ENCODE measurements at places on chromosomes 7 and 10.
A peak's percentile ranks its signal among the peaks of the same experiment; 100 is the strongest.

DNA sequence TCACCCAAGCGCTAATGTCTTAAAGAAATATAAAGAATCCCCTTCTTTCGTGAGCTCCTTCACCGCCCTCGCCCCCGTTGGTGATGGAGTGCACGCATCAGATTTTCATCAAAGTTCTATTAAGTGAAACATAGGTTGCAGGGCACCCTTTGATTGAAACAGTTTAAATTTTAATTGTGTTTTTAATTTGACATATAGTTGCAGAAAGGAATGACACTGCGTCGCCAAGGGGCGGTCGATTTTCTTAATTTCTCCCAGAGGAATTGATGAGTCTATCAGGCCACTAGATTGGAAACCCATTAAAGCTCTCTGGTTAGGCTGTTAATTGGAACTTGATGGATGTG is 4.1 kb upstream of the HMX2 start:
- no peak for DNase-seq

DNA sequence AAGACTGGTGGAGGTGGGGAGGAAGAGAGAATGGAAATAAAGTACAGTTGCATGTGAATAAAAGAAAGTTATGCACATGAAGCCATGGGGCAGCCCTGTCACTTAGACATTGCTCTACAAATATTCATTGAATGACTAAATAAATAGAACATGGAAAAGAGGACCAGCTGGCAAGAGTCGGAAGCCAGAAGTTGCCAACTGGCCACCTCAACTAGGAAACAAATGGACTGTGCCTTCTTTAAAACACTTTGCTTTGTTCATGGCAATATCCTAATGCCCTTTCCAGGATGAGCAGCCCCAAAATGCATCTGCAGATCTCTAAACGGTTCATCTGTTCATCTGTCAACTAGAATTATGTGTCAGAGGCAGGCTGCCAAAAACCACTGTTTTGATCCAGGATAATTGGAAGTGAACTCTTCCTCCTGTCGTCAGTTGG is 157.3 kb downstream of the NOC3L start:
- DNase-seq, result no peak

DNA sequence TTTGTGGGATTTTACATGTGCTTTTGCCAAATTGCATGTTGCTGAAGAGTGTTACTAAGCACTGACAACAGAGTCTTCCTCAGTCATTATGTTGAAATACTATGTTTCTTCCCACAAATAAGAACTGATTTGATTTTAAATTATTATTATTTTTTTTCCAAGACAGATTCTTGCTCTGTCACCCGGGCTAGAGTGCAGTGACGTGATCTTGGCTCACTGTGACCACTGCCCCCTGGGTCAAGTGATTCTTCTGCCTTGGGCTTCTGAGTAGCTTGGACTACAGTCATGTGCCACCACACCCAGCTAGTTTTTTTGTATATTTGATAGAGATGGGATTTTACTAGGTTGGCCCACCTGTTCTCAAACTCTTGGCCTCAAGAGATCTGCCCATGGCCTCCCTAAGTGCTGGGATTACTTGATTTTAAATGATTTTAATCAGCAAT is 42.3 kb downstream of the MINPP1 start:
- no peak for DNase-seq

- DNase-seq, result peak; percentile 40
These were observed 747 bp downstream of the GDI2 start for GRCh38 chr10:5812283-5813090.

- DNase-seq, result no peak
These were observed 264.7 kb upstream of the PPP2R2D start for GRCh38 chr10:131636116-131636515.

- DNase-seq, result no peak
These were observed 483.5 kb upstream of the POT1 start for GRCh38 chr7:125412890-125413665.

GRCh38 chr7:92161271-92161670 is 17.7 kb downstream of the LRRD1 start:
- DNase-seq, result no peak

DNA sequence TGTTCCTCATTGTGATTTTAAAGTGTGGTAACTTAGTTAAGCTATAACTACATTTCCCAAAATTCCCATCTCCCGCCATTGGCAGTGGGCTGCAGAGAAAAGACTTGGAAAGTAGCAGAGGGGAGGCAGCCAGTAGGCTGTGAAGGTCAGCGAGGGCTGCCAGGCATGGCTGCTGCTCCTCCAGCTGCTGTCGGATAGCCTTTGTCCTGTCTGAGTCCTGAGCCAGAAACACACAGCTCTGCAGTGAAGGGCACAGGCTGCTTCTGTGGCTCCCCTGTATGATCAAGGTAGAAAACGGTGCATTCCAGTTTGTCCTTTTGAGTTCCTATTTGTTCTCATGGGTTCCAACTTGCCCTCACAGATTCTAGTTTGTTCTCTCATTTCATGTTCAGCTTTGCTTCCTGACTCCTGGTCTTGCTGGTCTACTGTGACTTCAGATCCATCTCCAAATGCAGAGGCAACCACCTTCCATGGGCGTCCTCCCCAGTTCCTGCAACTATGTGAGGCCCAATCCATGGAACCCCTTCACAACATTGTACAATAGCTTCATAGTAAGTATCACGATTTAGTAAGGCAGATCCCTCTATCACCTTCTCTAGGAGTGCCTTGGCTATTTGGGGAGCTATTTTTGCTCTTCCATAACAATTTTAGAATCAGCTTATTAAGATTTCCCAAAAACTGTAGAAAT is 31.7 kb downstream of the SYPL1 start:
- no peak for DNase-seq

DNA sequence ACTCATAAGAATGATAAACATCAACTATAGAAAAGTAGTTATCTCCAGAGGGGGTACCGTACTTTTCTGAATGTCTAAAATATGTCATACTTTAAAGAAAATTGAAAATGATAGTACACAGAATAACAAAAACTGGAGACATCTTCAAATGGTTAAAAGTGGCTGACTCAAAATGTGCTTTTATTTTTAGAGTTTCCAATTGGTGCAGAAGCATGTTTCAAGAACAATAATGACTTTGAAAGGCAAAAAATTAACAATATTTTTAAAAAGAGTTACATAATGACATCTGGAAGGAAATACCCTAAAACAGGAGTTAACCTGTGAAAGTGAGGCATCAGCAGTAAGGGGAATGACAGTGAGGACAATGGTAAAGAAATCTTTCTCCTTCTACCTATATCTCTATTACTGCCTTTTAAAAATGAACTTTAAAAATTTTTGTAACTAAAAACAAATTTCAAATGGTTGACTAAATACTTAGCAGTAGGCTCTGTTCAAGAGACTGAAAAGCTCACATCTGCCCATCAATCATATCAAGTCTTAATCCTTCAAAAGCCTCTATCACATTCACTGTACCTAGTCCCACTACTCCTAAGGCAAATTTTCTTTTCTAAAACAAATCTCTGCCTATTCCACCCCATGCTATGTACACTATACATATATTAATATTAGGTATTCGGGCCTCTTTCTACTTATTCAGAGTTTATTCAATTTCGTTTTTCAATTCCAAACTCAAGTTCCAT is 3.0 kb downstream of the ASZ1 start:
- DNase-seq, result no peak

GRCh38 chr10:114286921-114287320 is 47.9 kb downstream of the VWA2 start:
- DNase-seq, result no peak

DNA sequence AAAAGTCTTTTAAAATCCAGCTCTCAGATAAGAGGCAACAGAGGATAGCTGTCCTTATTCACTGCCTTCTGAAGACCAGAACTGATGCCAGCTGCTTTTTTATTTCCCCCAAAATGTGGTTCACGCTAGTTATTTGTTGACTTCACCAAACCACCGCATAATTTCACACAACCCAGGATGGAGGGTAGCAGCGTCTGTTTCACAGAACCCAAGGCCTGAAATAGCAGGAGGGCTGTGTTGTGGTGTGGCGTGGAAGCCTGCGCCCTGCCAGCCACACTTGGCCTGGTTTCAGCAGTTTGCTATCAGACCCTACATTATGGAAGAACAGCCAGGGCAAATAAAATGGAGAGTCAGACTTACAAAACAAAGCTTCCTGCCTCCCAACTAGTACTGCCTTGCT is 155.4 kb downstream of the DYNC1I1 start:
- DNase-seq, result no peak

DNA sequence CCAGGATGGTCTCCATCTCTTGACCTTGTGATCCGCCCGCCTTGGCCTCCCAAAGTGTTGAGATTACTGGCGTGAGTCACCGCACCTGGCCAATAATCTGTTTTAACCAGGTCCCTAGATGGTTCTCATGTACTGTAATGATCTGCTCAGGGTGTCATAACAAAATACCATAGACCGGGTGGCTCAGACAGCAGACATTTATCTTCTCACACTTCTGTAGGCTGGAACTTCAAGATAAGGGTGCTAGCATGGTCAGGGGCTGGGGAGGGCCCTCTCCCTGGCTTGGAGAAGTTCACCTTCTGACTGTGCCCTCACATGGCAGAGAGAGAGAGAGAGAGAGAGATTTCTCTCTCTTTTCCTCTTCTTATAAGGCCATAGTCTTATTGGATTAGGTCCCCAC is 279.4 kb upstream of the LYZL1 start:
- DNase-seq, result no peak

DNA sequence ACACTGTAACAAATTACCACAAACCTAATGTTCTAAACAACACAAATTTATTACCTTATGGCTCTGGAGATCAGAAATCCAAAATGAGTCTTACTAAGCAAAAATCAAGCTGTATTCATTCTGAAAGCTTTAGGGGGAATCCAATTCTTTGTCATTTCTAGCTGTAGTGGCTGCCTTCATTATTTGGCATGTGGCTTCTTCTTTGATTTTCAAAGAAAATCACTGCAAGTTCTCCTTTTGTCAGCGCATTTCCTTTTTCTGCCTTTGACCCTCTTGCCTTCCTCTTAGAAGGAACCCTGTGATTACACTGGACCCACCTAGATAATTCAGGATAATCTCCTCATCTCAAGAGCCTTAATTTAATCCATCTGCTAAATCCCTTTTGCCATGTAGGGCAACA is 36.9 kb downstream of the ZPBP start:
- DNase-seq, result no peak

DNA sequence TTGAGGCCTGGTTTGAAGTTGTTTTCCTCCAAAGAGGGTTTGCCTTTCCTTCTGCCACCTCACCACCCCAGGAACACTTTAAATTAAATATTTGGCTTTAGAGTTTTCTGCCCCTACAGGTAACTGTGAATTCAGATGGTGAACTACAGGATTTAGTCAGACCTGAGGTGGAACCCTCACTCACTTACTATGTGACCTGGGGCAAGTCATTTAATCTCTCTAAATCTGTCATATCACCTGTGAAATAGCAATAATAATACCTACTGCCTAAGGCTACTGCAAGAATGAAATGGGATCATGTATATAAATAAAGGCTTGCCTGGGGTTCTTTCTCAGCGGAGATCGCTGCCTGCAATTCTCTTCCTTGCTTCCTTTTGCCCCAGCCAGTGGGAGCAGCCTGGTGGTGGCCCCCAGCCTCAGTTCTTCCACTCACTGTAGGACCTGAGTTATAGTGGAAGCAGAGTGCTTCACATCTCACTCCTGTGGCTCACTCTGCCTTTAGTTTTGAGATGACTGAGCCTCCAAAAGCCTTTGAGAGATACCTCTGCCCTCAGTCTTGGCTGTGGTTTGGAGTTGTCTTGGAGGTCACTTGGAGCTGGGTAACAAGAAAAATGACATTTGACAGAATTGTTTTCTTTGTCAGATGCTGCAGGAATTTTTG is 6.1 kb upstream of the ANKRD2 start:
- no peak for DNase-seq

DNA sequence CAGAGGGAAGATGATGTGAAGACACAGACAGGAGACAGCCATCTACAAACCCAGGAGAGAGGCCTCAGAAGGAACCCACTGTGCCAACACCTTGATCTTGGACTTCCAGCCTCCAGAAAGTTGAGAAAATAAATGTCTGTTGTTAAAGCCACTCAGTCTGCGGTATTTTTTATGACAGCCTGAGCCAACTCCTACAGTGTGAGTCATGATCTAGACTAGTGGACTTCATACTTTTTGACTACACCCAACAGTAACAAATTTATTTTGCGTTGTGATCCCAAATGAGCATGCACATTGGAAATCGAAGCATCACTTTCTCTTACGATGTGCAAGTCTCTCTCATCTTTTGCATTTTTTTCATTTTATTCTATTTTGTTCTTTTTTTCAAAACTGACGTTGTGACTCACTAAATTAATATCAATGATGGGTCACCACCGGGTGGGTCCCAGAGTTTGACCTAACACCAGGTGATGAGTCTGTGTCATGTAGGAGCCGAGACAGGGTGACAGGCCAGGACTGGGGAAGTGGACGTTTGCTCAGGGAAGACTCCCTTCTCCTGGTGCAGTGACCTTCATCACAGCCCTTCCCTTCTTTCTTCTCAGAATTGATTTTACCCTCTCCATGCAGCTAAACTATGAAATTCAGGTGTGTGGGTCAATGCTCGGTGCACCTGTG is 28.9 kb downstream of the PHYH start:
- DNase-seq, result no peak

DNA sequence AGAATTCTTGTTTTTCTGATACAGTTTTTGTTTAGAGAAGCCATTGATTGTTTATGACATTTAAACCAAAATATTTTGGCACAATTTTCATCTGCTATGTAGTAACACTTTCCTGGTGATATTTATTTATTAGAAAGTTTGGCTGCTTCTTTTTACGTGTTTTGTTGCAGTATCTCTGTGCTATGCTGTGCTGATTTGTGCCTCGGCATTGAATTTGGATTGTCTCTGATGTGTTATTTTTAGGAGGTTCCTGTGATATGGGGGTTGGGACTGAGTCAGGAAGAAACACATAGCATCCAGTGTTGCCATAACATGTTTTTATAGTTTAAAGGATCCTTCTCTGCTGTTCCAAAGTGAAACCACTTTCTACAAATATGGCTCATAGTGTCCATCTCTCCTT is 1197.7 kb upstream of the LRRN3 start:
- no peak for DNase-seq

DNA sequence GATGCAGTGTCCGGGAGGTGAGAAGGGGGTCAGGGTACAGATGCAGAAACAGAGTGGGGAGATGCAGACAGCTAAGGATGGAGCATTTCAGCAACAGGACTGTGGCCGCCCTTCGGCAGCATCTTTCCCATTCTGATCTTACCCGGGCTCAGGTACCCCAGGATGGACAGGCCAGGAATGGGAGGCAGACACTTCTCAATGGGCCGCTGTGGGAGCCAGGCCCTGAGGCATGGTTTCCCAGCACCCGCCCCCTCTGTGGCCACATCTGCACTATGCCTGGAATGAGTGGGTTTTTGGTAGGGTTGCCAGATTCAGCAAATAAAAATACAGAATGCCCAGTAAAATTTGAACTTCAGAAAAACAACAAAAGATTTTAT is 105.2 kb upstream of the CTBP2 start:
- no peak for DNase-seq

DNA sequence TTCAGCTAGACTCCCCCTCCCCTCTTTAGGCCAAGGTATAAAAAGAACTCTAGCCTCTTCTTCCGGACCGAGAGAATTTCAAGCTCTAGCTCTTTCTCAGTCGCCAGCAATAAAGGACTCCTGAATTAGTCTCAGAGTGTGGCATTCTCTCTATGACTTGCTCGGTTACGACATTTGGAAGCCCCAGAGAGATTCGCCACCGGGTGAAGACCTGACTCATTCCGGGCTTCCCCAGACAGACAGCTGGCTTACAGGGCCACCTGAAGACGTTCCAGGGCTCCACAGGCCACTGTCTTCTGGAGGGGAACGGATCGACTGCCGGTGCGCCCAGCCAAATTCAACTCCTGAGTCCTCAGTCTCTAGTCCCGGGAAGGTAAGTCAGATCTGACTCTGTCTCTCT is at the start of gene AKR1B15:
AKR1B15 (plus strand) TSS at position 234 of the 400 bp plus-strand sequence. CDS start 15,510 bp downstream, outside the sequence.
- no peak for DNase-seq

Measured in stimulated activated CD4-positive, alpha-beta T cell treated with anti-CD3 and anti-CD28 coated beads, Interleukin-4, amount 100 ng/mL, for 4 hours (primary cell).